ENCODE measurements at places on chromosomes 1 and 21. TPM values are rescaled to one million over a fixed set of nuclear protein-coding genes. Genes with fewer than 3 reads are reported as not detected.

The SH2D1B gene
- total RNA-seq, result 0.53 TPM

The TBX15 gene
- 12.5 TPM for total RNA-seq

The F13B gene
- total RNA-seq, result not detected

The MPL gene
- total RNA-seq, result 0.40 TPM

The EBNA1BP2 gene
- 32.7 TPM for total RNA-seq

Measured in sciatic nerve (tissue), 2 donors.